Fibroblast of gingiva (primary cell): ENCODE measurements at places on chromosomes 4 and X.

GRCh38 chr4:29927895-29928294, 792.3 kb upstream of the PCDH7 start:
- DNase-seq, result no peak

GRCh38 chr4:2794486-2795299, 1.8 kb downstream of the SH3BP2 start:
- DNase-seq, result peak; percentile 74

- no peak for DNase-seq
These were observed 205.4 kb downstream of the HS3ST1 start for GRCh38 chr4:11223311-11223710.

DNA sequence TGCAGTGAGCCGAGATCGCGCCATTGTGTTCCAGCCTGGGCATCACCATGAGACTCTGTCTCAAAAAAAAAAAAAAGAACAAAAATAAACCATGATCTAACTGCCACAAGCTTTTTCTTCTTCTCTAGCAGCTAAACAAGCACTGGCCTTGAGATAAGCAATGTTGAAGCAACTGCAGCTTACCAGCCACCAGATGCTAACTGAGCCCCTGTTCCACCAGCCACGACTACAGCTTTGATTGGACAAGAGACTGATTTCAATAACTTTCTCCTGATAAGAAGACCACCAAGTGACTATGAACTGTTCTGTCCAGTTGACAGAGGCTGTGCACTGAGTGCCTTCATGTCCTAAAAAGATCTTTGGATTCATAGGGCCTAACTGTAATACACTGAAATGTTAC, 58.5 kb downstream of the DCTD start:
- no peak for DNase-seq

GRCh38 chr4:23134331-23134730, 441.6 kb downstream of the GBA3 start:
- DNase-seq, result no peak

DNA sequence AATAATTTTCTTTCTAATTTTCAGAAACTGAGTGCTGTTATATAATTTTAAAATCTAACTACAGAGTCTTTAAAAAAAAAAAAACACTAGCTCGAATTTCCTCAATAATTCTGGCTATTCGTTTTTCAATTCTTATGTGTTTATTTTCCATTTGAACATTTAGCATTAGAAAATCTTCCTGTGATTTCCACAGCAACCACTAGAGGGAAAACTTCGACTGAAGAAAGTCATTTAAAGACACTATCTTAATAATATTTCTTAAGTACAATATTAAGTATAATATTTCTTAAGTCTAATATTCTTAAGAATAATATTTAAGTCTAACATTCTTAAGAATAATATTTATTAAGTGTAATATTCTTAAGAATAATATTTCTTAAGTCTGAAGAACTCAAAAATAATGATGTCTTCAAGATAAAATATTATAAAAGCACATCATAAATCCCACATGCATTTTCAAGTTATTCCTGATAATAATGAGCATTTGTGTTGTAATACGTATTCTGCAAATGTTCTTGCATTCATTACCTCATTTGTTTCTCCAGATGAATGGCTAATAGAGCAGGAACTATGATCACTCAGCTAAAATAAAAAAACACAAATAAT, 118.4 kb upstream of the WDR17 start:
- peak; percentile 1 for DNase-seq

DNA sequence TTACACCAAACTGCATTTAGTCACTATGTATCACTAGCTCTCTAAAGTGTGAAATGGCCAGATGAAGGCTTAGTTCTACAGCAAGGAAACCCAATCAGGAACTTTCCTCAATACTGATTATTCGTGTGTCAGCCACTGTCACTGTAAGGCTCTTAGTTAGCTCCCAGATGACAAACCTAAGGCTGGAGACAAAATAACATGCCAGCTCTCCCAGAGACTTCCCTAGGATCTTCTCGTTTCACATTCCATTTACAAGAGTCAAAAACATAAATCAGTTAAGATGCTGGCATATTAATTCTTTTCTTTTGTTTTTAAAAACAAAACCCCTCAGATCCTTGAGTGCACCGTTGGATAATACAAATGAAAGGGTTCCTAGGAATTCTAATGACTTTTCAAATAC, 88.2 kb upstream of the TFDP3 start:
- DNase-seq, result no peak

DNA sequence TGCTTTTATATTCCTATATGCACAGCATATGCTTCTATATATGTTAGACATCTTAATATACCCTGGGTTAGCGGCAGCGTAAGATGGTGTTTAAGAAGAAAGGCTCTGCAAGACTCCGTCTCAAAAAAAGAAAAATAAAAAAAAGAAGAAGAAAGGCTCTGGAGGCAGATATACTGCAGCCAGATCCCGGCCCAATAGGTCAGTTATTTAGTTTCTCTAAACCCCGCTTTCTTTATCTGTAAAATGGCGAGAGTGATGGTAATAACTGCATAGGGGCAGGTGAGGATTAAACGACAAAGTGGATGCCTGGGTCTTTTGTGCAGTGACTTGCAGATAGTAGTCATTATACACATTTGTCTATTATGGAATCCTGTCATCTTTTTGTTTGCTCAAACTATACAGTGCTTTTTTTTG, 115.2 kb downstream of the NAA11 start:
- DNase-seq, result no peak

GRCh38 chr4:134777606-134778005, 576.0 kb upstream of the PABPC4L start:
- no peak for DNase-seq

DNA sequence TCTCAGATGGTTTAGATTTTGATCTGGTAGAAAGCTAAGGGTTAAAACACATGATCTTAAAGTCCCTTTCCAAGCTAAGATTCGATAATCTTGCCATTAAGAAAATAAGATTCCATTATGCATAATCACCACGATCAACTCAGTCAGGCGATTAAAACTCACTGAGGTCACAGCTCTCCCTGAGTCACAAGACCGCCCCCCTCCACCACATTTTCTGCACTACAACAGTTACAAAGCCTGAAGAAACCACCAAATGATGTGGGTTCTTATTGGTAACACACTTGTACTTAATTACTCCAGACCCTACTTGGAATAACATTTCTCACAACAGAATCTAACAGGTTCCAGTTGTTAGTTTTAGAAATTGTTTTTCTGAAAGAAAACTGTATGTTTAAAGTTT, 62.8 kb downstream of the SH3KBP1 start:
- peak; percentile 14 for DNase-seq

GRCh38 chr4:2961811-2962441, 1.3 kb downstream of the NOP14 start:
- no peak for DNase-seq

- DNase-seq, result no peak
These were observed 516.6 kb upstream of the GALNT7 start for GRCh38 chr4:172651961-172652360.

- DNase-seq, result no peak
These were observed 32.7 kb upstream of the ZNF280C start for GRCh38 chrX:130301405-130301804.

DNA sequence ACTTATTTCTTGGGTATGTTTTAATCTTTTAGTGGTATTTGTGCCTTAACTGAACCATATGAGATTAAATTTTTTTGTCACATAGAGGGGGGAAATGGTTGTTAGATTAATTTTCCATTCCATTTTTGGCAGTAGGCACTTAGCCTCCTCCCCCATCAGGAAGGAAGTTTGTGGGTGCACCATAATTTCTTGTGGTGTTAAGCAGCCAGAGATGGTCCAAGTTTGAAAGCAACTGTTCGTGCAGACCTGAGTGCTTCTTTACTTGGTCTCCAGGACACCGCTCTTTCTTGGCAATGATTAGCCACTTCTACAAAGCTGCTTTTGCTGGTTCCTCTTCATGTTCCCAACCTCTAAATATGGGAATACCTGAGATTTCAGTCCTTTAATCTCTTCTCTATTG, 92.7 kb upstream of the RPL34 start:
- DNase-seq, result no peak

GRCh38 chrX:153884136-153884535, 1.8 kb downstream of the L1CAM start:
- DNase-seq, result no peak

GRCh38 chr4:140172960-140173359, 19.0 kb upstream of the MAML3 start:
- DNase-seq, result no peak

DNA sequence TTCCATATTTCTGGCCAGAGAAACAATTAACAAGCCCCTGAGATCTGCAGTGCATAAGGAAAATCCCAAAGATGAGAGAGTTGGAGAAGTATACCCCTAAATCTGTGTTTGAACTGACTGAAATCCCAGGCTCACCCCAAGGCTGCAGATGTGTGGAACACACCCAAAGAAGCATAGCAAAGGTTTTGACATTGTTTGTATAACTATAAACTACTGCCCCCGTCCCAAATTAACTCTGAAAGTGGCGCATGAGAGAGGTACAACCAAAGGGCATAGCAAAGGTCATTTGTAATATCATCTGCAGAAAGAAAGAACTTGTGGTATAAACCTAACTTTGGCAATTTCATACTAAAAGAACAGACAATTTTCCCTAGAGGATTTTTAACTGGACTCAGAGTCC, 157.9 kb downstream of the DCAF12L1 start:
- no peak for DNase-seq

DNA sequence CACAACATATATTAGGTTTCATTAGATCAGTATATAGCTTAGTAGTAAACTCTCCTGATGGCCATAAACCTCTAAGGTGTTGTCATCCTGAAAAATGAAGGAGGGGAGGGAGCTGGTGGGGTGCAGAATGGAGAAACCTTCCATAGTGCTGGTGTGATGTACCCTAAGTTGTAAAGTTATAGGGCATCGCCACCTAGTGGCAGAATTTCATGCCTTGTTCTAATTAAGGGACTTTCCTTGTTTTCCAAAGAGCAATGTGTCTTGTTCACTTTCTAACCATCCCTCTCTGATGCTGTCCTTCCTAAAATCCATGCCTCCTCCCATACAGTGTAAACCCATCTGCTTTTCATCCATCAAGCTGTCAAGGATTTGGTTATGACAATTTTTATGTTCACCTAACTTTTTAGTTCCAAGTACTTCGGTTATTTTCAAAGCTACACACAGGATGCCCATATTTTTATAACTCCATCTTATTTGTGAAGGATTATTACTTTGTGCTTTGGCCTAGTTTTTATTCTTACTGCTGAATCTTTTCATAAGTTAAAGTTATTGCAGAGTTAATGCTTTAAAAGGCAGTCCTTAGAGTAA, 4.5 kb downstream of the NBDY start:
- peak; percentile 10 for DNase-seq

- DNase-seq, result no peak
These were observed 261.5 kb downstream of the DCHS2 start for GRCh38 chr4:154230091-154230490.

DNA sequence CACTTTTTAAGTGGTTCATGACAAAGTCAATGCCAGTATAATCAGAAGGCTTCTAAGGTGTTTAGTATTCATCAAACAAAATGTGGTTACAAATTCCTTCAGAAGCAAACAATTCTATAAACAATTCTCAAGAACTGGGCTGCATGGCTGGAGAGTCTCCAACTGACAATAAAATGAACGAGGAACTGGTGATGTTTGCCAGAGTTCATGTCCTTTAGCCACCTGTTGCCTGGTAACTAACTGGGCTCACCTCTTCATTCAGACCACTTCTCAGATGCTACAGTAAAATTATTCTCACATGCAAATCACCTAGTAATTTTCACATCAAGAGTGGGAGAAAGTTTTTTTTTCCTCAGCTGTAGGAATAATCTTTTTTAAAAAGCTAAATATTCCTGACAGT, 53.3 kb downstream of the CAMK2D start:
- no peak for DNase-seq

- DNase-seq, result peak; percentile 68
These were observed 31.0 kb upstream of the TLR3 start for GRCh38 chr4:186037692-186038658.

DNA sequence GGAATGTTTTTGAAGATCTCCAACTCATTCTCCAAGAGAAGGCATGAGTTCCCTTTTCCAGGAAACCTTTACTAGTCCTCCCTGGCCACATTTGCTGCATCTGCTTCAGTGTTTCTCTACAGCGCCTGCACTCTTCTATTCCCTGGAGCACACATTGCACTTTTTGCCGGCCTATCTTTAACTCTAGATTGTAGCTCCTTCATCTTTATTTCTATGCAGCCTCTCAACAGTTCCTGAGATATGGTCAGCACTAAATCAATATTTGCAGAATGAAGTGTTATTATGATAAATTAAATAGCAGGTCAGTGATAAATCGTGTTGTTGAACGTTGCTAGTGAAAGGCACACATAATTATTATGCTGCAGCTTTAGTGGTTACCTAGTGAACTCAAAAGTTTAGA, 88.3 kb downstream of the VCX3A start:
- DNase-seq, result no peak

DNA sequence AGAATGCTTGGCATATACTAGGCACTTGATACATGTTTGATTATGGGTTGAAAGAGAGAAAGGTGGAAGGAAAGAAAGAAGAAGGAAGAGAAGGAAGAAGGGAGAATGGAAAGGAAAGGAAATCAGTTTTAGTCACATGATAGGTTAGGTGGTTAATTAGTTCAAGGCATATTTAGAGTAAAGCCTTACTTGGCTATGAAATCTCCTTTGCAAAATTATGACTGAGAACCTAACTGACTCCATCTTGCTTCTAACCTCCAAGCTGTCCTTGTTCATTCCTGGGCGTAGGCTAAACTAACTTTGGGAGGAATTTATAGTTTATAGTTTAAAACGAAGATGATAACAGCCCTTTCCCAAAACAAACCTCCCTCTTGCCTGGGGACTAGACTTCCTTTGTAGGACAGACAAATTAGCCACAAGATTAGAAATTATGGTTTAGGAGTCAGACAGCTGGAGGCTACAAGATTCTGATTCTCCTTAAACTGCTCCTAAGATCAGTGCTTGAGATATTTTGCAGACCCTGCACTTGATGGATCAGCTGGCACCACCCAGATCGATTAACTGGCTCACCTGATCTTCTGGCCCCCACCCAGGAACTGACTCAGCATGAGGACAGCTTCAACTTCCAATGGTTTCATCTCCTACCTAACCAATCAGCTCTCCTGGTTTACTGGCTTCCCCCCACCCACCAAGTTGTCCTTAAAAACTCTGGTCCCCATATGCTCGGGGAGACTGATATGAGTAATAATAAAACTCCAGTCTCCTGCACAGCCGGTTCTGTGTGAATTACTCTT, 55.0 kb downstream of the TXK start:
- no peak for DNase-seq

GRCh38 chr4:62512271-62512670, 1312.1 kb downstream of the ADGRL3 start:
- no peak for DNase-seq

DNA sequence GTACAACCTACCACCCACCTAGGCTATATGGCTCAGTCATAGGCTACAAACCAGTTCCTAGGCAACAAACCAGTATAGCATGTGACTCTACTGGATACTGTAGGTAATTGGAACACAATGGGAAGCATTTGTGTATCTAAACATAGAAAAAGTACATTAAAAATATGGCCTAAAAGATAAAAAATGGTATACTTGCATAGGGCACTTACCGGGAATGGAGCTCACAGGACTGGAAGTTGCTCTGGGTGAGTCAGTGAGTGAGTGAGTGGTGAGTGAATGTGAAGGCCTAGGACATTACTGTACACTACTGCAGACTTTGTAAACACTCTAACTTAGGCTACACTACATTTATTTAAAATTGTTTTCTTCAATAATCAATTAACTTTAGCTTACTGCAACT, 139.2 kb upstream of the RBPJ start:
- no peak for DNase-seq
